ENCODE measurements at places on chromosomes 1 and 21. TPM values are rescaled to one million over a fixed set of nuclear protein-coding genes. Genes with fewer than 3 reads are reported as not detected.

GRCh38 chr1:157219600-157219999 is 81.4 kb upstream of the ETV3 start:
- no peak for DNase-seq
- 0 out of 2 replicates have a peak, but pooled peaks cover 3% of the 10 kb centered on the region for H3K36me3 ChIP-seq
- no peak overlapping the region for H3K4me3 ChIP-seq
- no peaks in the 10 kb centered on the region for H3K4me1 ChIP-seq
- H3K27ac ChIP-seq, result no peak overlapping the region
- no peaks in the 10 kb centered on the region for H3K27me3 ChIP-seq

DNA sequence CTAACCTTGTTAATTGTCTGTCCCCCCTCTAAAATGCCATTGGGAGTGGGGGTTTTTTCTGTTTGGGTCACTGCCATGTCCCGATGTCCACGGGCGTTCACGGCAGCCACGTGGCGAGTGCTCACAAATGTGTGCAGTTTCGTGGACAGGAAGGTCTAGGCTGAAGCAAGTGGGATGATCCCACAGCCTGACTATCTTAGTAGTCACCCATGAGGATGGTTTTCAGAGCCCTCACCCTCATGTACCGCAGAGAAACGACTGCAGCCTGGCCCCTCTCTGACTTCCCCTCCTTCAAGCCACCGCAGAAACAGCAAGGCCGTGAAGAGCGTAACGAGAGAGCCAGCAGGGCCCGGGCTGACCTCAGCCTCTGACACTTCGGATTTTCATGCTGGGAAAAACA is 52.3 kb upstream of the COX20 start:
- H3K36me3 ChIP-seq, result no peaks in the 10 kb centered on the region
- H3K4me3 ChIP-seq, result no peak overlapping the region
- no peak overlapping the region for H3K27ac ChIP-seq

DNA sequence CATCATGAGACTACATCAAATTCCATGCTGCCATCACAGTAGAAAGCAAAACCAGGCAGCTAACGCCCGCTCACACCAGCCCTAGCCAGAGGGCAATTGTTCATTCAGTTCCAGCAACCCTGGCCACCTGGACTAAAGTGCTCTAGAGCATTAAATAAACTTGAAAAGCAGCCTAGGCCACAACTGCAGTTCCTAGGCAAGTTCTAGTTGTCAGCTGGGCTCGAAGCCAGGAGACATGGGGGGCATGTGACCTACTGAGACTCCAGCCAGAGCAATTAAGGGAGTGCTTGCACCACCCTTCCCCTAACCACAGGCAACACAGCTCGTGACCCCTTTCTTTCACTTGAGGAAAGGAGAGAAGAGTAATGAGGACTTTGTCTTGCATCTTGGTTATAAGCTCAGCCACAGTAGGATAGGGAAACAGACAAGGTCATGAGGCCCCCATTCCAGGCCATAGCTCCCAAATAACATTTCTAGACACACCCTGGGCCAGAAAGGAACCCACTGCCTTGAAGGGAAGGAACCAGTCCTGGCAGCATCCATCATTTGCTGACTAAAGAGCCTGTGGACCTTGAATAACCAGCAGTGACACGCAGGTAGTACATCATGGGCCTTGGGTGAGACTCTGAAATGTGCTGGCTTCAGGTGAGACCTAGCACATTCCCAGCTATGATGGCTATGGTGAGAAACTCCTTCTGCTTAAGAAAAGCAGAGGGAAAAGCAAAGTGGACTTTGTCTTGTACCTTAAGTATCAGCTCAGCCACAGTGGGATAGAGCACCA is 77.0 kb downstream of the ZZZ3 start:
- no peak overlapping the region for H3K4me3 ChIP-seq
- no peak overlapping the region for H3K27ac ChIP-seq
- H3K36me3 ChIP-seq, result peaks cover 38% of the 10 kb centered on the region
- no peaks in the 10 kb centered on the region for H3K4me1 ChIP-seq
- H3K27me3 ChIP-seq, result no peaks in the 10 kb centered on the region
- DNase-seq, result no peak

GRCh38 chr1:14937288-14937949 is 216.1 kb upstream of the TMEM51 start:
- no peak for DNase-seq
- H3K27me3 ChIP-seq, result no peaks in the 10 kb centered on the region
- H3K27ac ChIP-seq, result no peak overlapping the region
- H3K36me3 ChIP-seq, result no peaks in the 10 kb centered on the region
- no peaks in the 10 kb centered on the region for H3K4me1 ChIP-seq

PRELP gene
- total RNA-seq, result 0.07 TPM
